Astrocyte of the hippocampus (primary cell): ENCODE measurements at places on chromosomes 11 and 22.

GRCh38 chr11:46345881-46346484, 1.3 kb upstream of the DGKZ start:
- DNase-seq = no peak

DNA sequence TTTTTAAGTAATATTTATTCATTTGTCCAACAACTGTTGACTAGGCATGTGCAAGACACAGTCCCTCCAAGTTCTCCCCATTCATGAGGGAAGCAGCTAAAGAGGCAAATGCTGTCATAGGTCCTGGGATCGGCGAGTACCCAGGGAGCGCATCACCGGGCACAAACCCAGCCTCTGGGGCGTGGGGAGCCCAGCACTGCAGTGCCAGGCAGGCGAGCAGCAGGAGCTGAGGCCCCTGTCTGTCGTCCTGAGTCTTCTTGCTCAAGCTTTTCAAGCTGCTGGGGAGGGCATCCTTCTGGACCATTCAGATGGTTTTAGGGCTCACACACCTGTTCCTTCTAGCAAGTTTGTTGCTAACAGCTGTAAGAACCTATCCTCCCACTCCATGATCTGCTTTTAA, 62.1 kb downstream of the PPFIA1 start:
- no peak for DNase-seq

DNA sequence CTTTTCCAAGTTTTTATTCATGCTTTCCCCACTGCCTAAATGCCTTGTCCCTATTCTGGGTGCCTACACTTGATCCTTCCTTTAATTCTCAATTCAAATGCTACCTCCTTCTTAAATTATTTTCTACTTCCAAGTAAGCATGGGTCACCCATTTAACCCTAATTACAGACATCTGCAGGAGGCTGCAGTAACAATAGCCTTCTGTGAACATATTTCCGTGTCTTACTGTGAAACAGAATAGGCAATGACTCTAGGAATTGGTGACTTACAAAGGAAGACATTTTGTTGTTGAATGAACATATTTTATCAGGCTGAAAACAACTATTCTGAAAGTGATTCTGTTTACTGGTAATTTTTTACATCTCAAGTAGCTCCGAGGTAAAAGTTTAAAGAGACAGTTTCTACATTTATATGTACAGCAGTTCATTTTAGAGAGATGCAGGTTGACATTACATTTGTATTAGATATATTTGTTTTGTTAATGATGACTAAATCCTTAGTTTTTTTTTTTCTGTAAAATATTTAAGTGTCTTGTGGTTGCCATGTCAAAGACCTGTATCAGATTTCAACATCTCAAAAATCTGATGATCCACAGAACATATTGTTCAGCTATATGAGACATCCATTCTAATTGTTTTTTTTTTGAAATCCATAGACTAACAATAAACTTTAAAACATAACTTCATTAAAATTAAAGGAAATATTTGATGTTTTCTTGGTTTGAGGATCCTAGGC, 316.8 kb downstream of the CASP12 start:
- no peak for DNase-seq

- DNase-seq = no peak
Measured at GRCh38 chr11:29310725-29311342, 706.0 kb downstream of the KCNA4 start.

DNA sequence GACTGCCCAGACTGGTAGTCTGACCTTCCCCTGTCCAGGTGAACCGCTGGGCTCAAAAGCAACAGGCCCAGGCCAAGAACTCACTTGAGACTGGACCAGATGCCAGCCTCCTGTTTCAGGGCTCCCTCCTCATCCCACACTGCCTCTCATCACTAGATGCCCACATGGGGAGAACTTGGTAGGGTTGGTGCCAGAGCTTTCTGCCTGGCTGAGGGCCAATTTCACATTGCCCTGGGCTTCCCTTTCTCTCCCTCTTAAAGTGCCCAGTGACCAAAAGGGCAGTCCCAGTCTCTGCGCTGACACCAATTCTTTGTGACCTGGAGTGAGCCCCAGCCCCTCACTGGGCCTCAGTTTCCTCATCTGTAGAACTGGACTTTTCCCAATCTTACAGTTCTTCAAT, 41.7 kb downstream of the C11orf58 start:
- DNase-seq = no peak

- DNase-seq = no peak
Measured at GRCh38 chr11:85539740-85540139, 87.4 kb downstream of the DLG2 start.

DNA sequence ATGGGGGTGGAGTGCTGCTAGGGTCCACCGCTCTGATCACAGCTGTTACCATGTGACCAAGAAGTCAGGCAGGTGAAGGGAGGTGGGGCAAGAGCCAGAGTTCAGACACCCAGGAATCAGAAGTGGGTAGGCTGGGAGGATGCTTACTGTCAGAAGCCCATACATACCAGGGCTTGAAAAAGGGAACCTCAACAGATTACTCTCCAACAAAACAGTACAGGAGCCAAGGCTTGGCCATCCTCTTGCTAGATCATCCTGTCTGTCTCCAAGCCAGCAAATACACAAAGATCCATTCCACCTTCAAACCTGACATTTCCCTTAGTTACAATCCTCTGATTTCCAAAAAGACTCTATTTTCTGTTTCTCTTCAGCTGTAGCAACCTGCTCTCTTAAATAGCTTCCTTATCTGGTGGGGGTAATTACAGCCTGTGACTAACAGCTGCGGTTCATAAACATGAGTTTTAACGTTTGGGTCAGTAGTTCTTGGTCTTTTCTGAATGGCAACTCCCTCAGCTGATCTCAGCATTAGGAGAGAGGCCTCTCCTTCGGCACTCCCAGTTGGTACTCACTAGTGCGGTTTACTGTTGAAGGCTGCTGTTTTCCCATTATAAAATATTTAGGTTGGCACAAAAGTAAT, 31.1 kb upstream of the WT1 start:
- no peak for DNase-seq

- no peak for DNase-seq
Measured at GRCh38 chr11:131622193-131622592, 251.8 kb downstream of the NTM start.

DNA sequence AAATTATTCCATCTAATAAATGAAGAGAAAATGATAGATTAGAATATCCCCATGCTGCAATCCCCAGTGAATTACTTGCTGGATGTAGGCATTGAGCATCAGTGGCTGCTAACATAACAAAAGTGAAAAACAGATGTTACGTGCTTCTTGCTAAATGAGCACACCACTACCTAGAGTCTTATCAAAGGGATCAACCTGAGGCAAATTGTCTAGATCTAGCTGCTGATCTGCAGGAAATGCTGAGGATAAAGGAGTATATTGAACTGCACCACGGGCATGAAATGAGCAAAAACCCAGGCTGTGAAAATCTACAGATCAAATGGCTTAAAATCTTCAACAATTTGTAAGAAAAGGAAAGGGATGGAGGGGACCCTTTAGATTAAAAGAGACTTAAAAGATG, 45.3 kb upstream of the SCUBE2 start:
- no peak for DNase-seq

DNA sequence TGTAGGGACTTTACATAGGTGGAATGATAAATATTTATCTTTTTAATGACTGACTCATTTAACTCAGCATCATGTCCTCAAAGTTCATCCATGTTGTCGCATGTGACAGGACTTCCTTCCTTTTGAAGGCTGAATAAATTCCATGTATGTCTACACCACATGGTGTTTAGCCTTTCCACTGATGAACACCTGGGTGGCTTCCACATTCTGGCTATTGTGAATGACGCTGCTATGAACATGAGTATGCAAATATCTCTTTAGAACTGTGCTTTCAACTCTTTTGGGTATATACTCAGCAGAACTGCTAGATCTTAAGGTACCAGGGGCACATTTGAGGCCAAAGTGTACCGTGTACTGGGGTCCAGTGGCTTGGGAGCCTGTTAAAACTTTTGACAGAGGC, 24.1 kb downstream of the LARGE1 start:
- DNase-seq = no peak

- DNase-seq = no peak
Measured at GRCh38 chr22:19760951-19761724, 560 bp downstream of the TBX1 start.

- no peak for DNase-seq
Measured at GRCh38 chr11:33667819-33668467, 32.7 kb downstream of the C11orf91 start.

DNA sequence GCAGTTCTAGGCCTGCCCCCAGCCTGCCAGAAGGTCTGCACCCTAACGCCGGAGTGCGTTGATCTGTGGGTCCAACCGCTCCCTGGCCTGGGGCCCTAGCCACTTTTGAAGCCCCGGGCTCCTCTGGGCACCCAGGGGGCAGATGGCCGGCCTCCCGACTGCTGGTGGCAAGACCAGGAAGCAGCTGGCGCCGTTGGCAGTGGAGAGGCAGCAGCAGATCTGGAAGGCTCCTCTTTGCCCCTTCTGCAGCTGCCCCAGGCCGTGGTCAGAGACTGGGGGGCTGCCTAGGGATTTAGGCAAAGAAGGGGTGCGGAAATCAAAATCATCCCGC, 445 bp upstream of the VWCE start:
- no peak for DNase-seq

- no peak for DNase-seq
Measured at GRCh38 chr11:62169935-62170334, 20.1 kb upstream of the SCGB1D1 start.

GRCh38 chr22:40519284-40519947, 117.1 kb downstream of the MRTFA start:
- DNase-seq = no peak

DNA sequence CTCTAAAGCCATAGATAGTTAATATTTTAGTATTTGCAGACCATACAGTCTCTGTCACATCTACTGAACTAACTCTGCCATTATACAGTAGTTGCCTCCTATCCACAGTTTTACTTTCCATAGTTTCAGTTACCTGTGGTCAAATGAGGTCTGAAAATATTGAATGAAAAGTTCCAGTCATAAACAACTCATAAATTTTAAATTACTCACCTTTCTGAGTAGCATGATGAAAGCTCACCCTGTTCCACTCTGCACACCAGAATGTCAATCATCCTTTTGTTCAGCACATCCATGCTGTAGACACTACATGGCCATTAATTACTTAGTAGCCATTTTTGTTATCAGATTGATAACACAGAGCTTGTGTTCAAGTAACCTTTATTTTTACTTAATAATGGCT, 51.7 kb upstream of the ME3 start:
- no peak for DNase-seq

- no peak for DNase-seq
Measured at GRCh38 chr22:44026066-44026629, 2.0 kb downstream of the PARVB start.

DNA sequence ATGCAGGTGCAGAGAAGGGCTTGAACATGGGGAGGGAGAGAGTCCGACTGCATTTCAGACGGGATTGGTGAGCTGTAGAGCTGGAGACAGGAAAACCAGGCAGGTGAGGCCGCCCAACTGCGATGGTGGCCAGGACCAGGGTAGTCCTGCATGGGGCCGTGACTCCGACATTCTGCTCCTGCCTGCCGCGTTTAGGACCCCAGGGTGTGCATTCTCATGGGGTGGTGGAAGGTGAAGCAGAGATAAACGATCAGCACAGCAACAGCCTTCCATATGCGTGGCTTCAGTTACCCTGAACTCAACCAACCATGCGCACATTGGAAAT, 29.3 kb downstream of the SHANK2 start:
- DNase-seq = no peak

GRCh38 chr11:123753110-123753509, 1.2 kb downstream of the OR6X1 start:
- no peak for DNase-seq

DNA sequence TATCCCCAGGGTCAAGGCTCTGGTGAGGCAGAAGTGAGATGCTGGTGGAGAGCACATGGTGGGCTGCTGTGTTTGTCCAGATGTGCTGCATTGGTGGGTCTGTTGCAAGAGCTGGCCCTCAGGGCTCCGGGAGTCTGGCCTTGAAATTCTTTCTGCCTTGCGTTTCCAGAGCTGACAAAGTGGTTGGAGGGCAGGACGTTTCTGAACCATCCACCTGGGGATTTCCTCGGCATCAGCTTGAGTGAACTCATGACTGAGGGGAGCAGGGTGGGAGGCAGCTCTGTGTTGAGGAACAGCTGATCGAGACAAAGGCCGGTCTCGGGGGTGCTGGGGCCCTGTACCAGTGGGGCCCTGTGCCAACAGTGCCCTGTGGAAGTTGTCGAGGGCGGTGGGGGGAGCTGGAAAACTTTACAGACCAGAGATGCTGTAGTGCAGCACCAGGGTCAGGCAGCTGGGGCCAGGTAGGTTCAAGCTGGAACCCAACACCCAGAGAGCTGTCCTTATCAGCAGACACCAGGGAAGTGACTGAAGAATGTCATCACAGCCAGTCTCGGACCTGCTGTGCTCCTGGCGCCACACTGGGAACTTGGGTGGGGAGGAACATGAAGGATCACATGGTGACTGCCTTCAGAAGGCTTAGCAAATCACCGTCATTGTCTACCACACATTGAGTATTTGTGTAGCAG, 4.9 kb downstream of the TSKU start:
- no peak for DNase-seq

DNA sequence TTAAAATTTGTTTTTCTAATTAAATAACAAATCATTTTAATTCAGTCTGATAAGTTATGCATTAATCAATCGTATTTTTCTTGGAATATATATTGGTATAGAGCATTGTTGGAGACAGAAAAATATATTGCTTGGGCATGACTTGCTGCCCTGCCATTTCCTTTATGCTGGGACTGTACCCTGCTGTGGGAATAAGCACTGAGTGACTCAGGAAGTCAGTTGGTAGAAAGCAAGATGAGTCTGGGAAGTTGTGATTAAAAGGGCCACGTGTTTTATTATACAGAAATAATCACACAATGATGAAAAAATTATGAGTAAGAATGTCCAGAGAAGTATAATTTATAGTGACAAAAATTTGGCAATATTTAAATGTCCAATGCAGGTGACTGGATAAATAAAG, 139.5 kb downstream of the KIF18A start:
- DNase-seq = no peak

DNA sequence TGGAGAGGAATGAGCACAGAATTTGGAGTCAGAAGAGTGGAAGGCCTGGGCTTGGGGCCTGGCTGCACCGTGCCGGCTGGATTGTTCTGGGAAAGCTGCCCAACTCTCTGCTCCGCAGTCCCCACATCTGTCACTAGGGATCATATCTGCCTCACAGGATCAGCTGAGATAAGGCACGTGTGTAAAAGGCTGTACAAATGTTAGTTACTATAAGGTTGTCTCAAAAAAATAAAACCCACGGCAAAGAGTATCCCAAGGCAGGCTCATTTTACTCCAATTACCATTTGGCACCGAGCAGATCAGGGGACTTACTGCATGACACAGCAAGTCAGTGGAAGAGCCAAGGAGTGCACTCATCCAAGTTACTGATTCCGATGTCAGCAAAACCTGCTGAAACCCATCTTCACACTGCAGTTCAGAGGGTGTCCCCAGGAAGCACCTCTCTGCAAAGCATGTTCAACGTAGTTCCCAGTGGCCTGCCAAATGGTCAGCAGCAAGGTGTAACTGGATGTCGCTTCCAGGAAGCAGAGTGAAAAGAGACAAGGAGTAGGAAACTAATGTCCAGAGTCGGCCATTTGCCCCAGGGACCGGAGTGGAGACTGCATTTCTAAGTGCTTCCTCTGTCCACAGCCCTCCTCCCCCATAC, 18.1 kb upstream of the MRTFA start:
- peak; percentile 72 for DNase-seq
